G401 (cell line): ENCODE measurements at places on chromosomes 11 and 22.

GRCh38 chr11:129248618-129249017 lies 56.5 kb upstream of the ARHGAP32 start:
- no peak for DNase-seq

DNA sequence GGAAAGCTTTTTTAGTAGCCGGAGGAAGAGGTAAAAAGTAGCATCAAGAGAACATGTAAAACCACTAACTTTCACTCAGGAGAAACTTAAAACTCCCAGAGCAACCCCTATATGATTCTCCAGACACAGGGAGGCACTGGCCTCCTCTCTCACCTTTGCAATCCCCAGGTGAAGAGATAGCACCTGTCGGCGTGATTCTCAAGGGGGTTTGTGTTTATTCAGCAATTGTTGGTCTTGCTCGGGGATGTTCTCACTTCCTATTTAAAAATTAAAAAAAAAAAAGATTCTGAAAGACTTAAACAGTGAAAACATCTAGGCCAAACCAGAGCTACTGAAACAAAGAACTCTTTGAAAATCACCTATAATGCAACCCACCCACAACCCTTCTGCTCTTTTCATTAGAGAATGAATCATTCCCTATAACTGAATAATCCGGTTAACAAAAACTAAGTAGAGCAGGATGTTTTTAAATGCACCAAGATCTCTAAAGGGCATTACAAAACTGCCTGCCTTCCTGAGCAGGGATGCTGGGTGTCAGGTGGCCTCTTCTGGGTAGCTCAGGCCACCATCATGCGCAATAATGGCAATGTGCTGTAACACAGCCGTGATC lies 24.9 kb downstream of the DHCR7 start:
- no peak for DNase-seq

- DNase-seq: peak; percentile 87
Observed at GRCh38 chr11:118171269-118172062, 5.0 kb downstream of the SCN2B start.

DNA sequence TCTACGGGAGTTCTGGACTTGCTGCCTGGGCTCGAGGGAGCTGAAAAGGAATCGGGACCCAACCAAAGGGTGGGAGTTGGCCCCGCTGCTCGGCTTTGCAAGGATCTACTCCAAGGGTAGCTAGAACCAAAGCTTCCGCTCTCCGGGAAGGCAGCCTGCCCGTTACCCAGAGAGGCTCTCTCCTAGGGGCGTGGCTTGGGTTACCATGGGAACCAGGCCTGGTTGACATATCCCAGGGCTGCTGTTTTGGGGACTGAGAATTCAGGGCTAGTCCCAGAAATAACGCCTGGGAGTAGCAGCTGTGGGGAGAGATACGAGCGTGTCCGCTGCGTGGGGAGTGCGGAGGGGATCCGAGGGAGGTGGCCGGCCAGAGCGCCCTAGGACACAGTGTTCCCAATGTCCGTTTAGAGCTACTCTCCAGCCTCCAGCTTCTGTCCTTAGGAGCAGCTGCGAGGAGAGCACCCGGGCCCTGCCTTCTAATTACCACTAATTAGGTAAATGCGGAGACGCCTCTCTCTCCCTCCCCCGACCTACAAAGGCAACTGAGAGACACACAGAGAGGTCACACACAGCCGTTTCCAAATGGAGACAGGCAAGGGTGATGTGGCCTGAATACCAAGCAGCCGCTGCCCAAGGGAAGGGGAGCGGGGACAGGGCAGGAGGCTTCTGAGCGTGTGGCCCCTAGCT lies 141.6 kb upstream of the CADM1 start:
- DNase-seq: no peak

DNA sequence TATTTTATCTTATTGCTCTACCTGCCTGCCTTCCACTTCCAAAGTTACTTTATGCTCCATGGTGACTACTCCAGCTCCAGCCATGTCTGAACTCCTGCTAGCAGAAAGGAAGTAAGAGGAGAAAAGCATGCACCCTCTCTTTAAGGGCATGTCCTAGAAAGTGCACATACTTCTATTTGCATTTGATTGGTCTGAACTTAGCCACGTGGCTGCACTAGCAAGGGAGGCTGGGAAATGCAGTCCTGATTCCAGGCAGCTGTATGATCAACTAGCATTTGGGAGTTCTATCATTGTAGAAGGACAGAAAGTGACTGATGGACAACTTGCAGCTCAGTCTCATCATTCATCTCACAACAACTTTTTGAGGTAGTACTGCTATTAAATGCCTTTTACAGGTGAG lies 515.7 kb downstream of the BUD13 start:
- DNase-seq: no peak
